Anterior cingulate cortex (tissue), 58 donors: ENCODE measurements at places on chromosomes 16 and 17.

DNA sequence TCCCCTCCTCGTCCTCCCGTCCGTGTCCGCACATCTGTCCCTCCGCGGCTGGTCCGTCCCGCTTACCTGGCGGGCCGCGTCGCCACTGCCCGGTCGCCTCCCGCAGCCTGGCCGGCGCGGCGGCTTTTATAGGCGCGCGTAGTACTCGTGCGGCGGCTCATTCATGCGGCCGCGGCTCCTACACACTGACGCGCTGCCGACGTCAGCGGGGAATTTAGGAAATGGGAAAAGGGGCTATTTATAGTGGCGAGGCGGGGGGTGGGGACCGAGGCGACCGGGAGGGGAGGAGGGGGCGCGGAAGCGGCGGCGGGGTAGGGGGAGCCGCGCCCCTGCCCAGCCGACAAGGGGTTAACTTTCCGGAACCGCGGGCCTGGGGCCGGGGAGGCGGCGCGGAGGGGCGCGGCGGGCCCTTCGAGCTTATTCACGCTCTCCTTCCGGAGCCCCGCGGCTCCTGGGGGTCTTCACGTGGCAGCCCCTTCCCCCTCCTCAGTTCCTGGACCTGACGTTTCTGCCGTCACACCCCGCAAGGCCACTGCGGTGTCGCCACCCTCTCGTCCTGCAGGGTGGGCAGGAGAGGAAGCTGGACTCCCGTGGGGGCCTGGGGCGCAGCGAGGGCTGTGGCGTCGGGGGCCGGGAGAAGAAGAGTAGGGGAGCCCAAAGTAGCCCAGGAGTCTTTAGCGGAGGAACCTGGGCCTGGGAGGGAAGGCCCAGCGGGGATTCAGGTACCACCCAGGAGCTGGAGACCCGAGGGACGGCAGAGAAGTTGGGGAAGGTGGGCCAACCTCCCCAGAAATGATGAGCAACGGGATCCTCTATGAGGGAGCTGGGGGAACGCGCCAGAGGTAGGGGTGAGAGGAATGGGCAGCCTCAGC is 3.6 kb upstream of the HIC1 start:
- DNase-seq, result no peak

DNA sequence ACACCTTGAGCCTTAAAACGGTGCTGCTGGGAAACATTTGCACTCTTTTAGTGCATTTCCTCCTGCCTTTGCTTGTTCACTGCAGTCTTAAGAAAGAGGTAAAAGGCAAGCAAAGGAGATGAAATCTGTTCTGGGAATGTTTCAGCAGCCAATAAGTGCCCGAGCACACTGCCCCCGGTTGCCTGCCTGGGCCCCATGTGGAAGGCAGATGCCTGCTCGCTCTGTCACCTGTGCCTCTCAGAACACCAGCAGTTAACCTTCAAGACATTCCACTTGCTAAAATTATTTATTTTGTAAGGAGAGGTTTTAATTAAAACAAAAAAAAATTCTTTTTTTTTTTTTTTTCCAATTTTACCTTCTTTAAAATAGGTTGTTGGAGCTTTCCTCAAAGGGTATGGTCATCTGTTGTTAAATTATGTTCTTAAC is 4.4 kb downstream of the SOX9 start:
- DNase-seq, result no peak

- no peak for DNase-seq
Measured at GRCh38 chr16:86751076-86752030, 173.0 kb downstream of the FOXL1 start.

GRCh38 chr17:76164331-76164730 is 23.3 kb upstream of the FOXJ1 start:
- DNase-seq, result no peak

GRCh38 chr16:7268182-7268581 is 64.5 kb upstream of the RBFOX1 start:
- no peak for DNase-seq

GRCh38 chr17:3665834-3666233 is 2.5 kb downstream of the TAX1BP3 start:
- peak; percentile 22 for DNase-seq
